SIG-M5 (cell line): ENCODE measurements at places on chromosomes 6 and 20.

- no peak for DNase-seq
Observed at GRCh38 chr6:52213127-52213526, 27.0 kb downstream of the IL17A start.

GRCh38 chr20:38897267-38897666 lies 28.9 kb upstream of the FAM83D start:
- no peak for DNase-seq

- DNase-seq = no peak
Observed at GRCh38 chr20:40728470-40728869, 39.4 kb upstream of the MAFB start.

DNA sequence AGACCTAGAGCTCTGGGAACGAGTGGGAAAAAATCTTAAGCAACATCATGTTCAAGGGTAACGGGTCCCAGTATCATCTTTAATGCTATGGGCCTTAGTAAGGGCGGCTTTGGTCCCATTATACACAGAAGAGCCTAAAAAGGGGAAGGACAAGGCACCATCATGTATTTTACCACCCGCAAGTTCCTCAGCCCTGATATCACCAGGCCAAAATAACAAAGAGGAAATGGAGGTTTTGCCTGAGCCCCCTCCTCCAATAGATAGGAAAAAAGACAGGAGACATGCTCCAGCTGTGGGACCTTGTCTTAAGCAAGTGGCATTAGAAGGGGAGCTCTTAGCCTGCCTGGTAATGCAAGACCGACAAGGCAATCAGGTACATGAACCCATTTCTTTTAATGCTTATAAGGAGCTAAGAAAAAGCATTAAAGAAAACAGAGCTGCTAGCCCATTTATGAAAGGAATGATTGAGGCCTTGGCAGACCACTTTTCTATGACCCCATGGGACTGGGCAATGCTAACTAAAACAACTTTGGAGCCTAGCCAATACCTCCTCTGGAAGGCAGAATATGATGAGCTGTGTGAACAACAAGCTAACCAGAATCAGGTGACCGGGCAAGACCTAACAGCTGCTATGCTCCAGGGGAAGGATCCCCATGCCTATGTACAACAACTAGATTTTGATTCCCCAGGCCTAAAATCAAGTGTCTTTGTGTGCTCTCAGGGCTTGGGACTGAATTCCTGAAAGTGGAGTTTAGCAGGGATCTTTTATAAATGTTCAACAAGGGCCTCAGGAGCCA lies 23.2 kb downstream of the HLA-DPA1 start:
- no peak for DNase-seq

- no peak for DNase-seq
Observed at GRCh38 chr6:74749211-74750147, 456.4 kb downstream of the COL12A1 start.

GRCh38 chr20:1301031-1301529 lies 27.9 kb downstream of the SDCBP2 start:
- DNase-seq = peak; percentile 21

- no peak for DNase-seq
Observed at GRCh38 chr20:25257756-25258475, 10.0 kb downstream of the PYGB start.

- no peak for DNase-seq
Observed at GRCh38 chr6:148269386-148269785, 73.3 kb upstream of the SASH1 start.
